ENCODE measurements at places on chromosomes 3 and 15.

DNA sequence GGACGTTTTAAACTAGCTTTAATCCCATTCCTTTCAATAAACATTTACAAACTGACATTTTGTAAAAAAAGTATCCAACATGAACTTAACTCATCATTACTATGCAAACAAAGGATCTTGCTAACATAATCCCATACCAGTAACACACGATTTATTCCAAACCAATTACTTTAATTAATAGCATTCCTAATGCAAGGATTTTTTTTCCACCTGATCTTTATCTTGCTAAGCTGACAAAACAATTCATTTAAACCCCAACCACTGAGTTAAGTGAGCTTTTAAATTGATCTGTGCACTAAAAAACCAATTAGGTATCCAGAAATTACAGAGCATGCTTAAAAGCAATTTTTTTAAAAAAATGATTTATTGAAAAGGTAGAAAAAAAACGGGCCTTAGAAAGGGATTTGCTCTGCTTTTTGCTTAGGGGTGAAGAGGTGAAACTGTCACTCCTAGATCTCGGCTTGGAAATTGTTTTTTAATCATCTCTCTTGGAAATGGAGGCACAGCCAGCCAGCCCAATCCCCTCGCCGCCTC, 1.2 kb downstream of the SH3BP5 start:
- DNase-seq = no peak

GRCh38 chr3:46496746-46497555, 825 bp upstream of the RTP3 start:
- peak; percentile 33 for DNase-seq

DNA sequence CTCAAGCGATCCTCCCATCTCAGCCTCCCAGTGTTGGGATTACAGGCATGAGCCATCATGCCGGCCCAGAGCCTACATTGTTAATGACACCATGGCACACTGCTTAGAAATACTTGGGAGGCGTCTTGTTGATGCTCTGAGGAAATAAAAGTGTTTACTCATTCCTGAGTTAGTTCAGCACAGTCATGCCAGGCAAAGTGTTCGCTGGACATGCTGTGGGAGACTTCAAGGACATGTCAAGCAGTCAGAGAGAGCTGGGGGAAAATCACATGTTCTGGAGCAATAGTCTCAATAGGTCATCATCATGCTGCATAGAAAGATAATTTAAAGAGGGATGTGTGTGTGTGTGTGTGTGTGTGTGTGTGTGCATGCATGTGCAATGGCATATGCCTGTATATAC, 37.5 kb downstream of the TTC23 start:
- DNase-seq = no peak

- DNase-seq = no peak
Measured at GRCh38 chr3:105062853-105063252, 303.9 kb upstream of the ALCAM start.

- DNase-seq = peak; percentile 24
Measured at GRCh38 chr3:194487289-194488054, 670 bp upstream of the ATP13A3 start.

GRCh38 chr15:58918239-58918638, 15.2 kb downstream of the SLTM start:
- no peak for DNase-seq

- DNase-seq = no peak
Measured at GRCh38 chr3:125643172-125643571, 47.9 kb upstream of the OSBPL11 start.

DNA sequence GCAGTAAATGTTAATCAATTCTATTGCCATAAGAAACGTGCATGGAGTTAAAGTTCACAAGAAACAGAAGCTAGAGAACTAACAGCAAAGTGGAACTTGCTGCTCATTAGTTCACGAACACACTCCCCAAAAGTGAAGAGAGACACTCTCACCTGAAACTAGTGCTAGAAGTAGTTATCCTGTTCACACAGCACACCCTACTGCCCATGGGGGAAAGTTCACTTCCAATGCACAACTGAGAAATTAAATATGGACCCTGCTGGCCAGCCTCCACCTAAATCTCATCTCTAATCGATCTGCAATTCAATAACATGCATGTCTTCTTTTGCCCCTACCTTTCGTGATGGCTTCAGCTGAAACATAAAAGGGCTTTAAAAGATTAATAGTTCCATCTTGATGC, 39.4 kb upstream of the FRMD4B start:
- DNase-seq = no peak
